Stimulated activated CD8-positive, alpha-beta memory T cell treated with anti-CD3 and anti-CD28 coated beads, Interleukin-15, amount 100 ng/mL, for 48 hours (primary cell): ENCODE measurements at places on chromosomes 5 and 9.

DNA sequence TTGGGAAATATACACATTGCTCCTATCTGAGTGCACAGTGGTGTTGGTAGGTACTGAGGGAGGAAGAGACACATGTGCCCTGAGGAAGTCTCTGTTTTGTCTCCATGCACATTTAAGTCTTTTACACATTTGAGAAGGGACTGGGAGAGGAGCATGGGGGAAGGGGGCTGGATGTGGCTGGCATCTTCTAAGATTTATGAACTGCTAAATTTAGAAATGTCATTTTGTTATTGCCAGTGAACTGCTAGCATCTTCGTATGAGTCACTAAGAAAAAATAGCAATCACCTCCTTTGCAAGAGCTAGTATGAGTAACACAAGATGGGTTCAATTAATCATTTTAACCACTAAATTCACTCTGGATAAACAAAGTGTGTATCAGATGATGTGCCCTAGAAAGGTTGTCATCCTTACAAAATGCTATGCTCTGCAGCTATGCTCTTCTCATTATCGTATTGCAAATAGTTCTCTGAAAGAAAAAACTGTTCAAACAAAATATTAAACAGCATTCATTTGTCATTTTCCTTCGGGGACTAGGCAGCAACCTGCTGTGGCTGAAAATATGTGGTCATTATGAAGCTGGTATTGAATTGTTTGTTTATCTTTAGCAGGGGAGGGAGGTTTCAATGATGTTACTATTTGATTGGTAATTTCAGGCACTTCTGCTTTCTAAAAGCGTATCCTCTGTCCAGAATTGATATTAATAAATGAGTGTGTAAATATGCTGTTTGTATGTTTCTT is 236.5 kb downstream of the DMRTA1 start:
- DNase-seq = no peak

DNA sequence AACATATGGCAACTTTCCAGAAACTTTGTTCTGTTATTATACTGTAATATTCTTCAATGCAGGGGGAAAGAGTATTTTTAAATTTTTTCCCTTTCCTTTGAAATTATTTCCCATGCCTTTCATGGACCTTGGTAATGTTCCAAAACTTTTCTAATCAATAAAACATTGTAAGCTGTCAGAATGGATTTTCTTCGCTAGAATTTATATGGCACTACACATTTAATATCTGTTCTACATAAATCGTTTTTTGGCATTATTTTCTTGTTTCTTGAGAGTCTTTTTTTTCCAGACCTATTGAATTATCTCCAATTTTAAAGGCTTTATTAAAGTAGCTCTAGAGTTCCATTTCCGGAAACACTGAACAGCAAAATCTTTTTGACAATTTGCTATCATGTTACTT is 249.0 kb downstream of the TMEM167A start:
- DNase-seq = no peak

DNA sequence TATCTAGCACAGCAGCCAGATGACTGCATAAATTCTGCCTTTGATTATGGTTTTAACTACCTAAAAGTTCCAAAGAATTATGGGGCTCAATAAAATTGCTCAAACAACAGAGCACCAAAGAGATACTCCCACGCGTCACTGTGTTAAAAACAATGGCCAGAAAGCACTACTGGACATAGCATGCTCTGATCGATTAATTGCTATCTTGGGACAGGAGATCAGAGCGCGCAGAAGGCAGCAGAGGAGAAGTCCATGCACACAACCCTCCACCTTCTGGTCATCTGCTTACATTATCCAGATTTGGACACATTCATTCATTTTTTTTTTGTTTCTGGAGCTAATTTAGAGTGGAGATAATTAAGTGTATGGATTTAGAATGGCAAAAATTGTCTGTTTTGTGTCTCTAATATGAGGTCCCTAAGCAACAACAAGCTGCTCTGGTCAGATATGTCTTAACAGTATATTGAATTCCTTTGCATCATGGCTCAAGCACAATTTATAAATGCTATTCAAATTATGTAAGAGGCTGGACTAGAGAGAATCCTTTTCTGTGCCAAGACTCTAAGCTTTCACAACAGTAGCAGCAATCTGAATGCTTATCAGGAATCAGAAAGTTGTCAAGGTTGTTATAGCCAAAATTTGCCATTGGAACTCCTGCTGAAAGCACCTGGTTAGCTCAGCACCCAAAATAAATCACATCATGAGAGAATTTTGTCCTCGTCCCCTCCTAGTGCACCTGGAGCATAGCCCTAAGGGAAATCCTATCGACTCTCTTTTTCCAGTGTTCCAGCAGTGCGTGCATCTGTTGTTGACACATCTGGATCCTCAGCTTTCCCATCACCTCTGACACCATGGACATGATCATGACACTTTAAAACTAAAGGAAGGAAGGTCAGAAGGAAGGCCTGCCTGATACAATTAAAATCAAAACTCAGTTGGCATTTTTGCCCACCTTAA is 98.6 kb upstream of the HMHB1 start:
- no peak for DNase-seq

DNA sequence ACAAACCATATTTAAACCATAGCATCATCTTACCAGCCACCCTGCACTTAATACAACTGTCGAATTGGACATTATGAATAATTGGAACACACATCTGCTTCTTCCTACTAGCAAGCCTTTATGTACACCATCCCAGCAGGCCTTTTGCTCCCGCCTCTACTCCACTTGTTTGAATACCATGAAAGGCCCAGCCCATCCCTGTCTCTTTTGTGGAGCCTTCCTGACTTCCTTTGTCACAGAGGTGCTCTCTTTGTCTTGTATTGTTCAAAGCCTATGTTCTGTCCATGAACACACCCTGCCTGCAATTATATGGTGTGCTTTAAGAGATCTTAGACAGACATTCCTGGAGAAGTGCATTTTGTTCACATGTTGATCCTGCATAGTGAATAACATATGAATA is 465.7 kb downstream of the DIRAS2 start:
- DNase-seq = no peak

GRCh38 chr5:115186794-115187193 is 17.1 kb upstream of the TRIM36 start:
- DNase-seq = no peak
